ENCODE measurements at places on chromosomes 16 and 17.

DNA sequence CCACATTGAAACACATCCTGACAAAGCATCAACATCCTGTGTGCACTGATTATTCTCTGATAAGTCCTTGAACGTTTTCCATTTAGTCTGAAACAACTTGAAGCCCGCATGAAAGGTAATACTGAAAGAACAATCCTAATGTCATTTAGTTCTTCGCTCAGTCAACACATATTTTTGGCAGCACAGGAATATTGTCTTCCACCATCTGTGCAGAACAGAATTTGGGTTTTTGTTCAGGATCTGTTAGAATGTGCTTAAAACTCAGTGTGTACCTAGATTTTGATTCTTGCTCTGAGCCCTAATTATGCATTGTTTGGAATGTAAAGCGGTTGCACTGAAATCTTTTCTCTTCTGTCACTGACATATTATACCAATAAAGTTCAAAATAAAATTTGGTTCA lies 1036.6 kb downstream of the CDH11 start:
- no peak for DNase-seq

DNA sequence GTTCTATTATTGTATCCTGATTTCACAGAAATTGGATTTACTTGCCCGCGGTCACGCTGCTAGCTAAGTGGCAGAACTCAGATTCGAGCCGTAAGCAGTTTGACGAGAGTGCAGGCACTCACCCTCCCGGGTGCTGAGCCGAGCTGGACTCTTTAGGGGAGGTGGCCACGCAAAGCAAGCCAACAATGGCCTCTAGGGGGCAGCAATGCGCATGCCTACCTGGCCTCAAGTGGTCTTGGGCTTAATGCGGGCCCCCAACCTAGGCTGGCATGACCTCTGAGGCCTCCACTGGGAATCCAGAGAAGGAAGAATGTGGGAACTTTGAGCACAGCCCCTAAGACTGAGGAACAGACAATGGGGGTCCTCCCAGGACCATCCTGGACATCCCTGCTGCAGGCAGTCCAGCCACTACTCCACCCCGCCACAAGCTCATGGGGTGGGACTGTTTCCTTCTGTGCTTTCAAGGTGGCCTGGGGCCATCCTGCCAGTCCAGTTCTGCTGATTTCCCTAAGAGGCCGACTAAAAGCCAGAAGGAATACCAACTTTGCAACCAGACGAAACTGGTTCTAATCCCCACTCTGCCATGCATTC lies 276.5 kb downstream of the XYLT1 start:
- peak; percentile 28 for DNase-seq

DNA sequence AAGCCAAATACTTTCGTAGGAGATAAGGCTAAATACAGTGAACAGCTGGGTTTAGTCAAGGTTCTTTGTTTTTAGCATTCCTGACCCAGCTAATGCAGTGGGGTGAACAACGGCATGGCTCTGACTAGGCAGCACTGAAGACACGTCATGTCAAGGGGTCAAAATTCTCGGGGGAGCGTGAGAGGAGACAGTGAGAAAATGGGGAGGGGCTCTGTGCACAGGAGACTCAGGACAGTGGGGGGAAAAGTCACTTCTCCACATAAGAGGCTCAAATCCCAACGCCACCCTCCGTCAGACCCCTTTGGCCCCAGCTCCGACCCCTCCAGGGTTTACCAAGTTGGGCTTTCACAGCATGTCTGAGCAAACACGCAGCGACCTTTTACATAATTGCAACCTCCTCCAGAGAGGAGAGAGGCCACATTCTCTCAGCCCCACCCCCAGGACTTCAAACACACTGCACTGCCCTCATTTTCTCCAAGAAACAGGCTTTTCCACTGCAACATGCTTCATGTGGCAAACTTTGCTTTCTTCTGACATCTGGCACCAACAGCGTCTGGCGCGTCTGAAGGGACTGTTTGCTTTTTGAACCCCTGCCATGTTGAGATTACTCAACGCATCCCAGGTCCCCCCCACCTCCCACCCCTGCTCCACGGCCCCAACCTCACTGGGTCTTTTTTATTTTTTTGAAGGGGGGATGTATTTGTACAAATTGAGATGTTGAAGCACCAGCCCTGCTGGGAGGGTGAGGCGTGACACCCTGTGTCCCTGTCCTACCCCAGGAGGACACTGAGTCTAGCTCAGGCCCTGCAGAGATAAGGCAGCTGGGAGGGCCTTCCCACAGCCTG lies 30.0 kb downstream of the AXIN2 start:
- no peak for DNase-seq

GRCh38 chr16:67529582-67530012 lies 968 bp downstream of the RIPOR1 start:
- no peak for DNase-seq

GRCh38 chr17:49850772-49851386 lies 3.0 kb upstream of the TAC4 start:
- no peak for DNase-seq

- no peak for DNase-seq
Measured at GRCh38 chr16:62067981-62068380, 31.7 kb upstream of the CDH8 start.
